Cortex of kidney (tissue), 1 donor: ENCODE measurements at places on chromosomes 1 and 21.

GRCh38 chr1:180981596-180982387 lies 40.9 kb downstream of the STX6 start:
- DNase-seq, result no peak

GRCh38 chr1:35151220-35151619 lies 41.7 kb downstream of the SFPQ start:
- no peak for DNase-seq

DNA sequence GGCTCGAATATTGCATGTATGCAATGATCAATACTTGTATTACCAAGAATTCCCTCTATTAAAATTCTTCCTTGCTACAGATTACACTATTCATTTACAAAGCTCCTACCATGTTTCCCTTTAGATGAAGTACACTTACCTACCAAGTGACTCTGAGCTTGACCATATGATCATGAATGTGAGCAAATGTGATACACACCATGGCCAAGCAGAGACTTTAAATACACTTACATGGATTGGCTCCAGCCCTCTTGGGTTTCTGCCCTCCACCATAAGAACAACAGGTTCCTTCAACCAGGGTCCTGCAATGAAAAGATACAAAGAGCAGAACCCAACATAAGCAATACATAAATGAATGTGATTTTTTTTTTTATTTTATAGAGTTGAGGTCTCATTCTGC lies 30.0 kb downstream of the LRRC52 start:
- DNase-seq, result no peak

DNA sequence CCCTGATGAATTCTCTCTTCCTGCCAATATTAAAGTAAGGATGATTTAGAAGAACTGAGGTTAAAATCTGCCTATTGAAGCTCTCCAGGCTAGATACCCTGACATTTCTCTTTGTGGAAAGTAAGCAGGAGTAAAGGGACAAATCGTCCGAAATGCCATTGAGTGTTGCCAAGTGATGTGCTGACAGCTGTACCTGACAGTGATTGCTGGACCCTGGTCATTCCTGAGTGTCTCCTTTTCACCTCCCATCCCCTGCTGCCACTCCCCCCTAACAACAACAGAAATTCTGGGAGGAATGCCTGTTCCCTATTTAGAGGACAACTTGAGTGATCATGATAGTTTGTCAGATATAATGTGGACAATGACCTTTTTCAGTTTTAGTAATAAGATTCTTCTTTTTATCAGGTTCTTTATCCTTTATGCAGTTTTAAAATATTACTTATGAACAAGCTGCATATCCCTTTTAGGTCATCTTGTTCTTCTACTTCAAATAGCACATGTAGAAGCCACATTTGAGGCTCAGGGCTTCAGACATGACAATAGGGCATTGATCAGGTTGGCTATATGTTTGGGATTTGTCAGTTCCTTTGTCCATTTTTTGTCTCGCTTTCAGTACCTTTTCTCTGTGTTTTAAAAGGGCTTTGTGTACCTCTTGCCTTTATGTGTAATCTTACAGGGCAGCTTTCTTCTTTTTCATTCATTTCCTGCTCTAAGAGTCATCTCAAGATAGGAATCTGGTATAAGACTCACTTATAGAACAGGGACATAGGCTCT lies 56.0 kb downstream of the ITSN1 start:
- DNase-seq, result no peak

DNA sequence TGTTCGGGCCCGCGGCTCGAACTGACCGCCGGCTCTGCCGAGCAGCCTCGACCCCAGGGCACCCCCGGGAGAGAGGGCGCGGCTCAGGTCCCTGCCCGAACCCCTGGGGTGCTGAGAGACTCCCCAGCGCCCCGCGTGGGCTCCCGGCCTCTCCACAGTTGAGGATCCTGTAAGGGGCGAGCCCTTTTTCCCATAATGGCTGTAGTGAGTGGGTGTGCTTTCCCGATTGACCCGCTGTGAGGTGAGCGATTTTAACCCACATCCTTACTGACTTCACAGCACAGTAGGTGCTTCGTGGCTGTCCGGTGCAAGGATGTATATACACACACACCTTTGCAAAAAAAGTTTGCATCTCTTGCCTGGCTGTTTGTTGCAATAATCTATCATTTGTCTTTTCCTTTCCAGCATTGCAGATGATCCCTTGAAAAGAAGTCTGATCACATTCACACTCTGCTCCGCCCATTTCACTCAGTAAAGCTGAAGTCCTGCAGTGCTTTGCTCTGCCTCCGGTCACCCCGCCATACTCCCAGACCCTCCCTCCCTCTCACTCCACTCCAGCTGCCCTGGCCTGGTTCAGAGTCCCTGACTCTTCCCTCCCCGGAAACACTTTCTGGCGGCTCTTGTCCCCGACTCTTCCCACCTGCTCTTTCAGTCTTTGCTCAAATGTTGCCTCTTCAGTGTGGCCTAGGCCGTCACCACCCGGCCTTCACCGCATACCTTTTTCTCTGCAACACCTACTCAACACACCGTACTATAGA lies 955 bp upstream of the UBE2G2 start:
- DNase-seq, result no peak

- no peak for DNase-seq
Observed at GRCh38 chr1:20555025-20555757, 2.8 kb downstream of the FAM43B start.

- DNase-seq, result no peak
Observed at GRCh38 chr1:26994020-26994786, 711 bp downstream of the TRNP1 start.

- no peak for DNase-seq
Observed at GRCh38 chr21:43190951-43191350, 22.1 kb downstream of the CRYAA start.

DNA sequence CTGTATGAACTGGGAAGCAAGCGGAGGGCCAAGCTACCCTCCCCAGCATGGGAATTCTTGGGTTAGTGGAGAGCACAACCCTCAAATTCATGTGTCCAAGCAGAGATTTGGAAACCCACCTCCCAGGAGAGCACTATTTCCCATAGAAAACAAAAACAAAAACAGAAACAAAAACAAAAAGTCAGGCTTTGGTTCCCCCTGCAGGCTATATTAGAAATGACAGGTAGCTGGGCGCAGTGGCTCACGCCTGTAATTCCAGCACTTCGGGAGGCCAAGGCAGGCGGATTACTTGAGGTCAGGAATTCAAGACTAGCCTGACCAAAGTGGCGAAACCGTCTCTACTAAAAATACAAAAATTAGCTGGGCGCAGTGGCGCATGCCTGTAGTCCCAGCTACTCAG lies 10.8 kb downstream of the MINDY1 start:
- DNase-seq, result no peak

GRCh38 chr1:22350171-22350923 lies 101.3 kb upstream of the ZBTB40 start:
- DNase-seq, result no peak

DNA sequence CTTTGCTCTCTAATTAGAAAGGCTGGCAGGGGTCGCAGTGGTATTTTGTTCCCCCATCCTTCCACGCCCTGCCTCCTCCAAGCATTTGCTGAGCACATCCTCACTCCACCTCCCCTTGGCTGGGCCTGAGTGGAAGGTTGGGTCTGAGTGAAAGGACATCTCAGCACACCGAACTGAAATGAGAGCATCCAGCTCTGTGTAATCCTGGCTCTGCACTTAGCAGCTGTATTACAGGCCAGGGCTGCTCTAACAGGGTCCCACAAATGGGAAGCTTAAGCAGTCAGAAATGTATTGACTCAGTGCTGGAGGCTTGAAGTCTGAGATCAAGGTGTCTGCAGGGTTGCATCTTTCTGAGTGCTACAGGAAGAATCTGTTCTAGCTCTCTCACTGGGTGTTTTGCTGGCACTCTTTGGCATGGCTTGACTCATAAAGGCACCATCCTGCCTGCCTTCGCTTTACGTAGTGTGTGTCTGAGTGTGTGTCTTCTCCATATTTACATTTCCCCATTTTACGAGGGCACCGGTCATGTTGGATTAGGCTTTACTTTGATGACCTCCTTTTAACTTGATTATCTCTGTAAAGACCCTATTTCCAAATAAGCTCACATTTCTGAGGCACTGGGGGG lies 48.5 kb upstream of the IGSF21 start:
- no peak for DNase-seq

DNA sequence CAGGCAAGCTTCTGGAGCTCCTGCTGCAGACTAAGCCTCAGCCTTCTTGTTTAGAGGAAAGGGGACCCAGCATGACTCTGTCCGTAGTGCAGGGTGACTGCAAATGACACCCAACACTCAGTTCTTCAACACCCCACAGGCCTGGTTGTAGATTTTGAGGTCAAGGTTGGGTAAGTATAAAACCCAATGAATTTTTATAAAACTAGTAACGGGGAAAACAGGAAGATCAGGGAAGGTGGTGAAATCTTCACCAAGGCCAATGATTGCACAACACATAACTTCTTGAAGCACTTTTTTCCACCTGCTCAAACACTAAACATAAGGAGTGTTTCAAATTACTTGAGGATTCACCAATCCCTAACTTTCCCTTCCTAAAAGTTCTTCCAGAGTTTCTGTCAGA lies 89.4 kb upstream of the JAK1 start:
- DNase-seq, result no peak

DNA sequence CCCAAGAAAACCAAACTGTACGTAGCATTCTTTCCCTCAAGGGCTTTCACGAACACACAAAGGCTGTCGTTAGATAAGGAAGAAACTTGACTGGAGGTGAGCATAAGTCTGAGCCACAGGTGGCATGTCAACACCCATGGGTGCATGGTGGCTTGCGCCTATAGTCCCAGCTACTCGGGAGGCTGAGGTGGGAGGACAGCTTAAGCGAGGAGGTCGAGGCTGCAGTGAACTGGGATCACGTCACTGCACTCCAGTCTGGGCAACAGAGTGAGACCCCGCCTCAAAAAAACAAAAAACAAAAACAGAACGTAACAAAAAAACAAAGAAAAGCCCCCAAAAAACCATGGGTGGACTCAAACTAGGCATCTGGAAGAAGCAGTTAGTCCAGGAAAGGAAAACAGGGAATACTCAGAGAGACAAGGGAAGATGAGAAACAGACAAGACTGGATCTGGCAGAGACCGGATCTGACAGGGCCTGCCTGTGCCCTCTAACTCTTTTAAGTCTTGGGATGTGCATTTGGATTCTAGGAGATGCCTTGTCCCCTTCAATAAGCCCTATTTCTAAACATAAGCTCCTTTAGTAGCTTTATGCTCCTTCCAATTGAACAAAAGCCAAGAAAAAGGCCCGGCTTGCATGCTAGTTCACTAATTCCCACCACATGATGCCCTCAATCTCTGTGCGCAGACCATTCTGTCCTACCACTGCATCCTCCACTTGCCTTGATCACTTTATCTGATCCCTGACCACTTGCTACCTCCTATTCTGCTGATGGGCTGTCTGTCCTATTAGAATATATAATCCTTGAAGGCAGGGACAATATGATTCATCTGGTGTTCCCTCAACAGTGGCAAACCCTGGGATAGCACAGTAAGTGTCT lies 73.8 kb downstream of the APP start:
- DNase-seq, result no peak

GRCh38 chr1:221157026-221157761 lies 278.0 kb downstream of the HLX start:
- no peak for DNase-seq

DNA sequence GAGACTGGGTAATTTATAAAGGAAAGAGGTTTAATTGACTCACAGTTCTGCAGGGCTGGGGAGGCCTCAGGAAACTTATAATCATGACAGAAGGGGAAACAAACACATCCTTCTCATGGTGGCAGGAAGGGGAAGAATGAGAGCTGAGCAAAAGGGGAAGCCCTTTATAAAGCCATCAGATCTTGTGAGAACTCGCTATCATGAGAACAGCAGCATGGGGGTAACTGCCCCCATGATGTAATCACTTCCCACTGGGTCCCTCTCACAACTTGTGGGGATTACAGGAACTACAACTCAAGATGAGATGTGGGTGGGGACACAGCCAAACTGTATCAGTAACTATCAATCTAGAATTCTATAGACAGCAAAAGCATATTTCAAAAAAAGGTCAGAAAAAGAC lies 64.7 kb upstream of the ACTRT2 start:
- no peak for DNase-seq

DNA sequence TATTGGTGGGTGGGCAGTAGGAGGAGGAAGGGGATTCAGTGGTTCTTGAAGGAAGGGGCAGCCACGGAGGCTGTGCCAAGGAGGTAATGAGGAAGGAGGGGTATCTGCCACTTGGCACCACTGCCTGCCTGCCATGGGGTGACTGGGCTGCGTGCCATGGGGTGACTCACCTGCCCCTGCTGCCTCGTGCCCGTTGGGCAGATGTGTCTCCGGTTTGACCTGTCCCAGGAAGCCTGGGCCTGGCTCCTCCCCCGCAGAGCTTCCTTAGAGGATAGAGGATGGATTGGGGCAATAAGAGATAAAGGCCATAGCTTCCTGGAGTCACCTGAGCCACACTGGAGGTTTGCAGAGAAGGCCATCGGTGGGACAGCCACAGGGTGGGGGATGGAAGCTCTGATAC lies 1.7 kb downstream of the PADI3 start:
- DNase-seq, result no peak

DNA sequence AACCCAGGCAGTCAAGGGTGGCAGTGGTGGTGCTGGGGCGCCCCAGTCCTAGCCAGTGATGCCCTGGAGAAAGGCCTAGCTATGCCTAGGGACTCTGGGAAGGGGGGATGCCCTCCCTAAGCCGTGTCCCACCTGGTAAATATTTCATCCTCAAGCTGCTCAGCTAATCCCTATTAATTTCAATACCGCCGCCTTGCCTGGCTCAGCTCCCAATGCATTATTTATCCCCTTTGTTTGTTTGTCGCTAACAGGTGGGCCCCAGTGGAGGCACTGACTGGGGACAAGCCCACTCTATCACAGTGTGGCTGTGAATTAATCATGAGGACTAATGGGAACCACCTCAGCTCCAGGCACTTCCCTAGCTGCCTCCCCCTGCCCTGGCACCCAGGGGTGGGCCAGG lies 22.5 kb downstream of the DMAP1 start:
- no peak for DNase-seq

DNA sequence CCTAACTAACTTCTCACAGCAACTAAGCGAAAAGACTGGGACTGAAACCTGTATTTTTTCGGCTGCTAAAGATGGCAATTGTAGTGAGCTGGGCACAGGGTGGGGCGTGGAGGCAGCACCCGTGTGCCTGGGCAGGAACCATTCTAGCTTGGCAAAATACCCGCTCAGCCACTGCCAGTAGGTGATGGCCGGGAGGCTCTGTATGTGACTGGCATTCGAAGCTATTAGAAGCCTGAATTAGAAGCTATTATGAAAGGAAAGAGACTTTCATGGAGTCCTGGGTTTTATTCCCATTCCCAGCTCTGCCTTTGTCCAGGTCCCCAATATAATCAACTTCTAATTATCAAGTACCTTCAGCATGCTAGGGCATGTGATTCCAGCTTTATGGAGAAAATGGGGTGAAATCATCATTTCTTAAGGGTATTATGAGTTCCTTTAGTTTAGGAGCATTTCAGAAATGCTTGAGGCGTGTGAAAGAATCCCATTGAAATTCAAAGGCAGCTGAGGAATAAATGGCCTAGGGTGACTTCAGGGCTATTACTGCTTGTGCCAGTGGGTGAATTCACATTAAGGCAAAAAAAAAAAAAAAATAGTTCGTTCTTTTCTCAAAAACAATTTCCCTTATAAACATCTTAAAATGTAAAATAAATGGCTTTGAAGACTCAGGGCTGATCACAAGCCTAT lies 125.6 kb downstream of the KCNN3 start:
- DNase-seq, result no peak
